AG10803 (cell line): ENCODE measurements at places on chromosomes 7 and 10.

DNA sequence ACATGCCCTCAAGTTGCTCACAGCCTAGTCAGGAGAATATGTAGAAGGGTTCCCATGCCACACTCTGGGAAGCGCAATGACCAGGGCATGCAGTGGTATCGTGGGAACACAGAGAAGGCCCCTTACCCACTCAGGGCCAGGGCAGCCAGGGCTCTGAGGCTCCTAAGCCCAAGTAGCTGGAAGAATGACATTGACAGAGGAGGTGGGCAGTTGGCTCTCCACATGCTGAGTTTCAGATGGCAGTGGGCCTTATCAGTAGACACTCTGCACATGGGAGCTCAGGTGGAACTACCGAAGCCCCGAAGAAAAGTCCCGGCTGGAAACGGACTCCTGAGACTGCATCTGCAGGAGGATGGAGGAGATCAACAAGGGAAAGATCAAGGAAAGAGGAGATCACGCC, 15.7 kb upstream of the SVOPL start:
- DNase-seq: no peak

- peak; percentile 48 for DNase-seq
Observed at GRCh38 chr10:13681960-13682359, 95.2 kb downstream of the PRPF18 start.

DNA sequence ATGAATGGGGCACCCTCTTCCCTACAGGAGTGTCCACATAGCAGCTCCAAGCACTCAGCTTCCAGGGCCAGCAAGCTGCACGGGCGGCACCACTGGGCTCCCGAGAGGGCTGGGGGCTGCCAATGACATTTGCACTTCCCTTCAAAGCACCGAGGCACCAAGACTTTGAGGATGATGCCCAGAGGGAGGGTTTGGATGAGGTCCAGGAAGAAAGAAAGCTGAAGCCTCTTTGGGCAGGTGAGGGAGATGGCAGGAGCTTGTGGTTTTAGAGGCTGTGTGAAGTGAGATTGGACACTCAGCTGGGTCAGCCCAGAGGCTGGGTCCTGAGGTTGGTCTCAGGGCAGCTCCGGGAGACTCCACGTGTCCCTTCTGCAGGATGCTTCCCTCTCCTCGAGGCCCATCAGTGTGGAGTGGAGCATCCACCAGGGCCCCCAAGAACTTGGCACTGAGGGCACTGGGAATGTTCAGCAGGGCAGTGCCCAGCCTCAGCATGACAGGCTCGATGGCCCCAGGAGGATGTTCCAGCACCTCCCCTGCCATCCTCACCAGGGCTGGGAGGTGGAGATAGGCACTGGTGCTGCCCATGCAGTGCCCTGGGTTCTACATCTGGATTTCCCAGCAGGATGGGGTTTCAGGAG, 54.9 kb upstream of the IGFBP3 start:
- DNase-seq: no peak

- peak; percentile 34 for DNase-seq
Observed at GRCh38 chr7:39741942-39742623, 118.7 kb downstream of the RALA start.

DNA sequence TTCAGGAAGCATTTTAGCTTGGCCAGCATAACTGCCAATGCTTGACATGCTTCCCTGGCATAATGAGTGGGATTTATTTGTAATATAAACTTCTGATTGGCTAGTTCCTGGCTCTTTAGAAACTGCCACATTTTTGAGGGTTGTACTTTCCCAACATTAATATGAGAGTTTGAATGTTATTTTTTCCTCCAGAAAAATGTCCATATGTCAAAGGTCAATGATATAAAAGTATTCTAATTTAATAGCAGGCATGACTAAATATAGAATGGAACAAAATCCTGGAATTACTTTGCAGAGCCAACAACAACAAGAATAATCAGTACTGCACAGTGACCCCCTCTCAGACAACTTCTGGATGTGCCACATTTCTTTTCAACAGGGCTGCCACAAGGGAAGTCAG, 352.6 kb downstream of the PRPF18 start:
- peak; percentile 82 for DNase-seq

- peak; percentile 75 for DNase-seq
Observed at GRCh38 chr10:33706746-33707145, 372.3 kb upstream of the NRP1 start.

DNA sequence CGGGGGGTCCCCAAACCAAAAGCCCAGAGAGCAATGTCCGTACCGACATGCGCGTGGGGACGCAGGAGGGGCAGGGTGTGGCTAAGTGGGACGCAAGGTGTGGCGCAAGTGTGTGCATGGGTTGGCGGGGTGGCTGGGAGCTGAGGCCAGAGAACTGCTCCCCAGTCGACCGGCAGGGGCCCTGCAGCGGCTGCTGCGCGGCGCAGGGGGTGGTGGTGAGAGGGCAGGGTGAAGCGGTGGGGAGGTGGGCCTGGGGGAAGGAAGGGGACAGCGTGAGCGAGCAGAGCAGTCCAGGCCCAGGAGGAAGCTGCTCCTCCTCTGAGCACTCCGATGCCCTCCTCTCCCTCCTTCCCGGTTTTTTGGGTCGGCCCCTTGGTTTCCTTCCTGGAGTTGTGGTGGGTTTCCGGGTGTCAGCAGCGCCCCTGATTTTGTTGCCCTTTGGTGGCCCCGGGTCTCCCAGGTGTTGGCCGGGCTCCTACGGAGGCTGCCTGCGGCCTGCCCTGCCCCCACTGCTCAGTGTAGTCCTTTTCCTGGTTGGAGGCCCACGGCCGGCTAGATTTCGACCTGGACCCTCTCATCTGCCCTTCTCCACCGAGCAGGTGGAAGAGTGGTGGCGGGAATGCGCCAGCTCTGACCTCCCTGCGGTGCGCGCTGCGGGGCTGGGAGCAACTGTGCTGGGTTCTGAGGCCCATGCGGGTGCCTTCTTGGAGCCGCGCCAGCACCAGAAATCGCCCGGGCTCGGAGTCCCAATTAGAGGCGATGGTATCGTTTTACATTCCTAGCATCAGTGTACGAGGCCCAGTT, 40.5 kb upstream of the COMTD1 start:
- DNase-seq: no peak

DNA sequence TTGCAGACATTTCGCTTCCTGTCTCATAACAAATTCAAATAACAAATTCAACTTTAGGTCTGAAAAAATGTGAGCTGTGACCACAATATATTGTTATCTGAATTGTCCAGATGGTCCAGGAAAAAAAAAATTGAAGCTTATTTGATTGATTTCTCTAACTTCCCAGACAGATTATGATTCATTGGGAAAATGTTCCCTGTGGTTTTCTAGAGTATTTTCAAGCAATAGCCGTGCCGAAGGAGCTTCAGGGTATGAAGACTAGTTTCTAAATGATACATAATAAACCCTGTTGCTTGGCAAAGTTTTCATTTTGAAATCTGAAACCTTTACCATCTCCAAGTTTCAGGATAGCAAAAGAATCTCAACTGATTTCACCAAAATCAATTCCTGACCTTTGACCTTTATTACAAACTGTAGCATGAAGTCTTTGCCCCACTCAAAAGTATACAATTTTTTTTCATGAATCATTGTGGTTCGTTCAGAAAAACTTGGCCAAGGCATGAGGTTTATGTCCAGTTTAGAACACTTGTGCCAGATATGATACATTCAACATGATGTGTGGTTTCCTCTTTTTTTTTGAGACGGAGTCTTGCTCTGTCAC, 109.9 kb downstream of the JCAD start:
- peak; percentile 98 for DNase-seq
